ENCODE measurements at places on chromosomes 3 and 15.

GRCh38 chr3:194828116-194828515 lies 142.4 kb downstream of the FAM43A start:
- peak; percentile 80 for DNase-seq

- DNase-seq = peak; percentile 68
Observed at GRCh38 chr15:73800662-73801345, 47.7 kb upstream of the INSYN1 start.

GRCh38 chr3:133474251-133474801 lies 74.5 kb downstream of the BFSP2 start:
- DNase-seq = peak; percentile 34

DNA sequence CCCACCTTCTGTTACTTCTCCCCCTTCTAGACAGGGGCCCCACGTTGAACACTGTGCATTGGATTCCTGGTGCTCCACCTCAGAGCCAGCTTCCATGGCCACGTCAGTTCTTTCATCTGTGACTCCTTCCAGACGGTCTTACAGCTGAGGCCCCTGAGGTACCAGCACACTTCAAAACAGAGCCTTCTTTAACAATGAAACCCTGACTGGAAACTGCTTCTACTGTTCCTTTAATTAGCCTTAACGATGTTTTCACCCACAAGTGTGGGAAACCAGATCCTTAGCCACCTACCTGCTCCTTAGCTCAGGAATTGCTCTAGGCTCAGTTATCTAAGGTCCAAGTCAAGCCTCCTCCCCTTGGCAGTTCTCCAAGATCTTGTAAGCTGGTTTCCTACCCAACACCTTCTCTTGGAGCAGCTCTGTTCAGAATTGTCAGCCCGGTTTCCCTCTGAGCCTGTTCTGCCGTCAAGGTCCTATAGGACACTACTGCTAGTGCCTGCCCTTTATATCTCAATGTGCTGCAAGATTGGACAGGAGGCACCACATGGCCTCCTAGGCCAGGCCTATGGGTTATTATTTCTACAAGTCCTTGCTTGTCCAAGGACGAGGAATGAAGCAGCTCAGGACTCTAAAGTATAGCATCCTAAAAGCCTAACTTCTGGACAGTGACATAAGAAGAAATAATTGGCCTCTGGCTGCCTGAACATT lies 80.7 kb downstream of the FMN1 start:
- DNase-seq = no peak

DNA sequence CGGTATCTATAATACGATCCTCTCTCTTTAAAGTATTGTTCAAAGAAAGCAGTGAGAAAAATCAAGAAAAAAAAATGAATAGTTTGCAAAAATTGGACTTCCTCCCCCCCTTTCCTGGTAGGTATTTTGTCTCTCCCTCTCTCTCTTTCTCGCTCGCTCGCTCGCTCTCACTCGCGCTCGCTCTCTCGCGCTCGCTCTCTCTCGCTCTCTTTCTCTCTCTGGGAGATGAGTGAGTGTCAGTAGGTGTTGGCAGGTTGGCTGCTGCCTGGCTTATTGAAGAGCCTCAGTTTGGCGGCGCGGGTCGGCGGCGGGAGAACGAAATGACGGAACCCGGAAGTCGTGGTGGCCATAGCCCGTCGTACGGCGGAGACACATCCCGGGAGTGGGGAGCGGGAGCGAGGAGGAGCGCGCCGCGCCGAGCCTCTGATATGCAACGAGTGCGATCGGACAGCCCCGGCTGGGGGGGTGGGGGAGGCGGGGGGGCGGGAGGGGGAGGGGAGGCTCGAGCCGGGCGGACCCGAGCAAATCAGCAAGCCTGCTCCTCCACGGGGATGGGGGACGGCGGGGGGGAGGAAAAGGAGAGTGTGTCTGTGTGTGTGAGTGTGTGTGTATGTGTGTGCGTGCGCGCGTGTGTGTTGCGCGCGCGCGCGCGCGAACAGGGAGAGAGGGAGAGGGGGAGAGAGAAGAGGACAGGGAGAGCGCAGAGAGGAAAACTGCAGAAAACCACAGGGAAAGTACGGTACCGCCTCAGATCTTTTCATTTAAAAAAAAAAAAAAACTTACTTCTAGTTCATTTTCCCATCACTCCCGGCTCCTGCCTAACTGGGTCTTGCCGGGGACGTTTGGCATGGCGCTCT lies at the start of gene MEIS2:
MEIS2 (minus strand) TSS at position 441 of the 857 bp plus-strand sequence. CDS start 1,083 bp downstream, outside the sequence.
- DNase-seq = peak; percentile 91

DNA sequence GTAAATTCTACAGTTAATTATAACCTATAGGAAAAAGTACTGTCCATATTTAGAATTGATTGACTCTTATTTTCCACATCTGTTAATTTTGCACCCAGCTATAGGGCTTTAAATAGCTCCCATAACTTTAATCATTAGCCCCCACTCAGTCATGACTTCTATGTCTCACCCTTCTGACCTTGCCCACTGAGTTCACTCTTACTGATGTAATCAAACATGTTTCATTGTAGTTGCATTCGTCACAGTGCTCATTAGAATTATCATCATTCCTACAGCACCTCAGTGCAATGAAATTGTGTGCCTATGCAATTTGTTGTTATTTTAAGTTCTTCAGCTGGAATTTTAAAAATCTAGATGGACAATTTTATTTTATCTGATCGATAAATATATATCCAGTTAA lies 151.4 kb downstream of the TIGIT start:
- peak; percentile 34 for DNase-seq

- DNase-seq = peak; percentile 27
Observed at GRCh38 chr15:61479613-61480012, 250.5 kb upstream of the RORA start.

DNA sequence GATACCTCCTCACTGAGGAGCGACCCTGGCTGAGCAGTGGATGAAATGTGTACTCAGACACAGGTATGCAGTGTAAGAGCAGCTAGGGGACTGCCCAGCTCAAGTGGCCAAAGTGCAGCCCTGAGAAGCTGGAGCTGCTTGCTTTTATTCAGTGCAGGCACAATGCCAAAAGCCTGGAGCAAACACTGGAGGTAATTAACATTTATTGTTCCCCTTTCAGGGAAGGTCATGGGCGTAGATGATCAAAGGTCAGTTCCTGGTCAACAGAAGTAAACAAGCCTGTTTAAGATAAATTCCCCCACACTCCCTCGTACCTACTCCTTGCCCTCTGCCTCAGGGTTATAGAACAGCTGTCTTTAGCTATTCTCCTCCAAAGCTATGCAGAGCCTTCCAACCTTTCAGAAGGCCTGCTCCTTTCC lies 17.5 kb downstream of the PLA2G4F start:
- DNase-seq = no peak

DNA sequence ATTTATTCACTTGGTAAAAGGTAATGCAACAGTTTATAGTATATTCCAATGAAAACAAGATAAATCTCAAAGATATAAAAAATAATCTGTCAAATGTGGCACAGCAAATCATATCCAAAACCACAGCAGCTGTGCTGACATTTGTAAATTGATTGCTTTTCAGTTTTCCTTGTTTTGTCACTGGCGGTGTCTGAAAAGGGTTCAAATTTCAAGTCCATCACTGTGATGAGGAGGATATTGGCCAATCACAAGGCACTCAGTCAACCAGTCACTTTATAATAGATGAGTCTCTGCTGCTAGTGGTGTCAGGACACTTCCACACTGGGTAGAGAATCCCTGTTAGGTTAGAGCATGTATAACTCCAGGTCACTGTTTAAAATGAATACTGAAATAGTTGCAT lies 154.8 kb downstream of the SLC9A9 start:
- no peak for DNase-seq

- DNase-seq = peak; percentile 54
Observed at GRCh38 chr15:63420333-63420747, 38.7 kb upstream of the CA12 start.

DNA sequence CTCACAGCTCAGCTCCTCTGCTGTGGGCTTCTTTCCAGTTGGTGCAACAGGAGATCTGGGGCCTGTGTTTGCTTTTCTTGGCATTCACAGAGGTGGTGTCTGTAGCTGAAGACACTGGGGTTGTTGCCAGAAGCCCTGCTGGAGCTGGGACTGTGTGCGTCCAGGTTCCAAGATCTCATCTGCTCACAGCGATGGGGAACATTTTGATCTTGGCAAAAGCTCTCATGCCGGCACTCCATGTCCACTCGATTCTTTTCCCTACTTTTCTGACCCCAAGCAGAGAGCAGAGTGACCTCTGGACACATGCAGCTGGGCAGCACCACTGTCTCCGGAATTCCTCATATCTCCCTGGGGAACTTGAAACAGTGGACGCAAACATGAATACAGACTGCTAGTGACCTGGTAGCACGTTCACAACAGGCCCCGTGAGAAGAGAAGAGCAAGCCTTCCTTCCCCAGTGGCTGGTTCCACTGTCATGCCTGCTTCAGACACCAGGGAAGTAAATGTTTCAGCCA lies 36.1 kb upstream of the MECOM start:
- DNase-seq = peak; percentile 11

GRCh38 chr3:177705976-177706823 lies 508.9 kb upstream of the TBL1XR1 start:
- DNase-seq = no peak

DNA sequence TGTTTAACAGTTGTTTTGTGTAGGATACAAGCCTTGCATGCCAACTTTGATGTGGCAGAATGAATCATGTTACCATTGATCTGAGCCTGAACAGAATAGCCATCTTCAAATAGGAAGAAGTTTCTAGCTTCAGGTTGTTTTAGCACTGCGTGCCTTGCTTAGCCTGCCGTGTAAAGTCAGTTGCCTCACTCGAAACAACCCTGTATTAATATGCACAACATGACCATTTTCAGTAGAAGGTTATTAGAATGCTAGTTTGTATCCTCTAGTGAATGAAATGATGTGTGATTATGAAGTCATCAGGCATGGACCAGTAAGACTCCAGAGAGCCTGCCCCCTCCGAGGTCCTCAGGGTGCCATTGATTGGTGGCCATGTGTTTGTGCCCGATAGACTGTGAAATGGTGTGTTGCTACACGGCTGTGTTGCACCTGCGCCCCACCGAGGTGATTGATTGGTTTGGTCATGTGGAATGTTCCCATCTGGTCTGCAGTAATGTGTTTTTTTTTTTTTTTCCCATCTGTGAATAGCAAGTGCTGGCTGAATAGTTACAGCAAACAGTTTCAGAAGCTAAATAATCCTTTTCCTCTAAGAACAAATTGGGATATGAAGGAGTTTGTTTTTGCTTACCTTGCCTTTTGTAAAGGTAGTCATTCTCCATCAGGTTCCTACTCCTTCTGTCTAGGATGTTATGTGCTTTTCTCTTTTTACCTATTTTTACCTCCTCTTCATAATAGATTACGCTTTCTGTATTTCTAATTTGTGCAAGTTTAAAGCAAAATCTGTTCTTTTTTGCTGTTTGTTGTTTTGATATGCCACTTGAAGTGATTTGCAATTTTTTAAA lies 214.9 kb downstream of the TCF12 start:
- no peak for DNase-seq

GRCh38 chr3:9032231-9032777 lies 69.0 kb upstream of the RAD18 start:
- DNase-seq = peak; percentile 6

DNA sequence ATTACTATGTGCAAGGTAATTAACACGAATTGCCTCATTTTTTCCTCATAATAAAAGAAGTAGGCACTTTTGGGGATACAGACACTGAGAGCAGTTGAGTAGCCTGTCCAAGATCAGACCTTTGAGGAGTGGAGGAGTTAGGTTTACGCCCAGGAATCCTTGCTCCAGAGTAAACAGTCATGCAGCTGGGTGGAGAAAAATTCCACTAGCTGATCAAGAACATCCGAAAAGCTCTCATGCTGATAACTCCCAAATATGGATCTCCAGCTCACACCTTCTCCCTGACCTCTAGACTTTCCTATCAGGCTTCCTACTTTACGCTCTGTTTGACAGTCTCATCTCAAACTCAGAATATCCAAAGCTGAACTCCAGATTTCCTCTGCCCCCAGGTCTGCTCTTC lies 53.3 kb downstream of the ST6GAL1 start:
- DNase-seq = no peak
